Right atrium auricular region (tissue), 2 donors: ENCODE measurements at places on chromosomes 12 and 14.

DNA sequence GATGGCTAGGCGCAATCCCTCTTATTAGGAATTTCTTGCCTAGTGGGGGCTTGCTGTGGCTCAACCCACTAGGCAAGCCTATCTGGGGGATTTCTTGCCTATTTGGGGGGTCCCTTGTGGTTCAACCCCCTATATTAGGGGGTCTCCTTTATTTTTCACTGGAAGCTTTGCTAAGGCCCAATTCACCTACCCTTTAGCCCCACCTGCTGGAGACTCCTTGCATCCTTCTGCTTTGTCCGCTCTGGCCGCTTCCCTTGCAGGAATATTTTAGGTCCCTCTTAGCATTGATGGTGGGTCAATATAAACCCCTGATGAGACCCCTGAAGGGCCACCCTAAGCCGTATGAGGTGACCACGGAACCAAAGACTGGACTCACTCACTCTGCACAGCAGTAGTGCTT is 1552.1 kb downstream of the AACS start:
- no peak overlapping the region for H3K4me3 ChIP-seq
- H3K4me1 ChIP-seq: no peaks in the 10 kb centered on the region
- no peak for DNase-seq
- H3K27me3 ChIP-seq: no peaks in the 10 kb centered on the region
- no peak overlapping the region for H3K27ac ChIP-seq

DNA sequence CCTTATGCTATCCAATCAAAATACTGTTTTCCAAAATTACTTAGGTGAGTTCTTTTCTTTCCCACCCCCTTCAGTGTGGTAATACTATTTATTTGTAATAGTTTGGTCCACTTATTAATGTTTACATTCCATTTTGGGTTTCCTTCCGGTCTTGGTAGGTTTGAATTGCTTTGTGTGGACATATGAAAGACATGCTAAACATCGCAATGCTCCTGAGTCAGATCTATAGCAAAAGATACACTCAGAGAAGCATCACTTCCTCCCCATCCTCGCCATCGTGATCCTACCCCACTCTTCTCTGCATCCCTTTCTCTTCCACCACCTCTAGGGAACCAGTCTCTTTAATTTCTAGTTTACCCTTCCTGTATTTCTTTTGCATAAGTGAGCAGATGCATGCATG is 30.0 kb downstream of the TUNAR start:
- H3K27ac ChIP-seq: no peak overlapping the region
- DNase-seq: no peak
- no peaks in the 10 kb centered on the region for H3K36me3 ChIP-seq
- no peaks in the 10 kb centered on the region for H3K27me3 ChIP-seq
- H3K4me3 ChIP-seq: no peak overlapping the region
- H3K4me1 ChIP-seq: no peaks in the 10 kb centered on the region

DNA sequence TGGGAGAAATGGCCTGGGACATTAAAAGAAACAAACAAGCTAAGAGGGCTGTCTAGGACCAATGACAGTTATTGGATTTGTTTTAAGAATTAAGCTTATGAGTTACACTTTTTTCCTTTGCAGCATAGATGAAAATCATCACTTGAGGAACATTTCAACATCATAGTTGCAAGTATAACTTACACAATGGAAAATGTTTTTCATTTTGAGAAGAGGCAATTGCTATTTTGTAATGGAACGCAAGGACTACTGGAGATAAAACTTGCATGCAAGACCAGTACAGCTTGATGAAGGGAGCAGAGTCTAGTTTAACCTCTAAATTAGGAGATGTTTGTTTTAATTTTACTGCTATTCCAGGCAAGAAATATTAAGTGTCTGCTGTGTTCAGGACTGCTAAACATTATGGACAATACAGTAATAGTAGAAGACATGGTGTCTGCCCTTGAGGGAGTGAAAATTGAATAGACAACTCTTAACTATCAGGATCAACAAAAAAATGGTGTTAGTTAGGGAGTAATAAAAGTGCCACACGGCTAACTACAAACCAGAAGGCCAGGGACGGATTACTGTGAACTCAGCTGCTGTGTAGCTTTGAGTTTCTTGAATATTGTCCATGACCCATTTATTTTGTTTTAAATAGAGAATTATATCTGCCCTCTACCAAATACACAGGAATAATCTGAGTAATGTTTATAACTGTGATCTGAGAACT is 374.5 kb downstream of the RAD51B start:
- no peaks in the 10 kb centered on the region for H3K36me3 ChIP-seq
- H3K27ac ChIP-seq: no peak overlapping the region
- no peak overlapping the region for H3K4me3 ChIP-seq
- DNase-seq: no peak
- no peaks in the 10 kb centered on the region for H3K27me3 ChIP-seq

DNA sequence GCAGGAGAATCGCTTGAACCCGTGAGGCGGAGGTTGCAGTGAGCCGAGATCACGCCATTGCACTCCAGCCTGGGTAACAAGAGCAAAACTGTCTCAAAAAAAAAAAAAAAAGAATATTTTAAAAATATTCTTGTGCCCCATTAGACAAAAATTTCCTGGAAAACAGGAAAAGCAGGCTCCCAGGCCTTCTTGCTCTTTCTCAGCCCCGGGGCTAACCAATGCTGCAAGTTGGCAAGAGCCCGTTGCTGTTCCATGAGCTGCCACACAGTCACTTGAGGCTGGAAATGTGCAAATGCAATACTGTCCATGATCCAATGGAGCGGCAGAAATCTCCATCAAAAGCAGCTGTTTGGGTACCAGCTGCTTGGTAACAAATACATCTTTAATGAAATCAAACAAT is 994.7 kb downstream of the VRK1 start:
- H3K27ac ChIP-seq: no peak overlapping the region
- no peak for DNase-seq
- no peaks in the 10 kb centered on the region for H3K4me1 ChIP-seq
- H3K27me3 ChIP-seq: no peaks in the 10 kb centered on the region
- H3K36me3 ChIP-seq: no peaks in the 10 kb centered on the region

- H3K27me3 ChIP-seq: no peaks in the 10 kb centered on the region
- H3K4me3 ChIP-seq: no peak overlapping the region
- no peaks in the 10 kb centered on the region for H3K36me3 ChIP-seq
- no peak for DNase-seq
- peaks cover 4% of the 10 kb centered on the region for H3K4me1 ChIP-seq
- no peak overlapping the region for H3K27ac ChIP-seq
Measured at GRCh38 chr14:65110525-65110924, 8.2 kb upstream of the MAX start.

DNA sequence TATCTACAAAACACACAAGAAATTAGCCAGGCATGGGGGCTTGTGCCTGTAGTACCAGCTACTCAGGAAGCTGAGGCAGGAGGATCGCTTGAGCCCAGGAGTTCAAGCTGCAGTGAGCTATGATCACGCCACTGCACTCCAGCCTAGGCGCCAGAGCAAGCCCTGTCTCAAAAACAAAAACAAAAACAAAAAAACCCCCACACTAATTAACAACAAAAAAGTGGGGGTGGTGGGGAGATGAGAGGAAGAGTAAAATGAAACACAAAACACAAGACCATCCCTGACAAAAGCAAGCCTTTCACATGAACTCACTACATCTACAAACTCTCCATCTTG is 53.9 kb upstream of the HECTD1 start:
- no peak for DNase-seq
- peak overlapping the region; percentile 72 for H3K27ac ChIP-seq
- H3K4me1 ChIP-seq: no peaks in the 10 kb centered on the region
- no peak overlapping the region for H3K4me3 ChIP-seq
- H3K27me3 ChIP-seq: no peaks in the 10 kb centered on the region

DNA sequence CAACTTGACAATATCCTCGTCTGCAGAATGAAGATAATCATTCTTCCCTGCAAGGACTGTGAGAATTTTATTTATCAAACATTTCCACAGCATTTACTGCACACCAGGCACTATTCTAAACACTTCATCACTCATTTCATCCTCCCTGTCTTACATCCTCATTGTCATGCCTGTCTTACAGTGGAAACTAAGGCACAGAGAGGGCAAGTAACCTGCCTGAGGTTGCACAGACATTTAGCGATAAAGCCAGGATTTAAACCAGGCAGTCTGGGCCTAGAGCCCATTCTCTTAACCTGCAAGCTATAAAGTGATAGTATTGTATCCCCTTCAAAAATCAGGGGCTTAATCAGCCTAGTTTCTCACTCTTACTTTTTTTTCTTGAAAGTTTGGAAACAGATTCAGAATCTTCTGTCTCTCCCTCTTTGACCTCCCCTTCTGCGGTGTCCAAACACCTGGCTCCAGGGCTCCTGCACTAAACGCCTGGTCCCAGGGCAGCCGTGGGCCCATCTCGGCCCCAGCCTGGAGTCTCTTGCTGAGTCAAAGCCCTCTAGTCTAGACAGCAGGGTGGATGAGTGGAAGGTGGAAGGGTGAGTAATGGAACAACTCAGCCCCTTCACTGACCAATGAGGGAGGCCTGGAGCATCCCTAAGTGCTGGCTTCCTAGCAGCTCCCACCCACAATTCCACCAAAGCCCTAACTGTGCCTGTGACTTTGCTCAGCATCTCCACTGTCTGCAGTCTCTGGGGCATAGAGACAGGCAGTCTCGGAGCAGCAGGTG is 12.5 kb downstream of the ISM2 start:
- H3K36me3 ChIP-seq: no peaks in the 10 kb centered on the region
- H3K27ac ChIP-seq: no peak overlapping the region
- H3K4me3 ChIP-seq: no peak overlapping the region
- H3K4me1 ChIP-seq: no peaks in the 10 kb centered on the region
- H3K27me3 ChIP-seq: no peaks in the 10 kb centered on the region
- no peak for DNase-seq

DNA sequence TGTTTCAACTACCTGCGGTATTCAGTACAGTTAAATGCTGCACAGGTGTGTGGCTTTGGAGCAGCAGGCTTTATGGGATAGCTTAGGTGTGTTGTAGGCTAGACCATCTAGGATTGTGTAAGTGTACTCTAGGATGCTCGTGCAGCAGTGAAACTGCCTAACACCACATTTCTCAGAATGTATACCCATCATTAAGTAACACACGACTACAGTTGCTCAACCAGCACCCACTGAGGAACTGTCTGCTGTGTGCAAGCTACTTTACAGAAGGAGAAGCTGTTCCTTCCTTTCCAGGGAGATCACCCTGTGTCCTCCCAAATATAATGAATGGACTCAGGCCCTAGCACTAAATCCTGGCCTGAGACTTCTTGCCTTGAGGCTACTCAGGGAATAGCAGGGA is 94.8 kb downstream of the SLC24A4 start:
- H3K4me3 ChIP-seq: no peak overlapping the region
- H3K27me3 ChIP-seq: no peaks in the 10 kb centered on the region
- no peaks in the 10 kb centered on the region for H3K36me3 ChIP-seq
- H3K4me1 ChIP-seq: no peaks in the 10 kb centered on the region
